Esophagus squamous epithelium (tissue), 5 donors: ENCODE measurements at places on chromosomes 3 and 15.

DNA sequence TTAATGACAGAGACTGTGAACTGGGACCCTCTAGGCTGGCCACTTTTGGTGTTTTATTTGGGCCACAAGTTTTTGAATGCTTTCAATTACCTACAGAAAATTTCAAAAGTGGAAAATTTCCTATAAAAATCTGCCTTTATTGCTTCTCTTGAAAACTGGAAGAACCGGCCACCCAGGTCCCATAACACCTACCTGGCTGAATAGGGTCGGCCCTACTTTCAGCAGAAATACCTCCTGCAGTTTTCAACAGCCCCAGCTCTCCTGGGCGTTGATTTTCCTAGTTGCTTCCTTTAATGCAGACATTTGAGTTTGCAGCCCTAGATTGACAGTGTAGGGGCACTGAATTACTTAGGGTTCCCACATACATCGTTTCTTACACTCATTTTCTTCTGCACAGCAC is 719 bp upstream of the SRPRB start:
- DNase-seq = no peak

DNA sequence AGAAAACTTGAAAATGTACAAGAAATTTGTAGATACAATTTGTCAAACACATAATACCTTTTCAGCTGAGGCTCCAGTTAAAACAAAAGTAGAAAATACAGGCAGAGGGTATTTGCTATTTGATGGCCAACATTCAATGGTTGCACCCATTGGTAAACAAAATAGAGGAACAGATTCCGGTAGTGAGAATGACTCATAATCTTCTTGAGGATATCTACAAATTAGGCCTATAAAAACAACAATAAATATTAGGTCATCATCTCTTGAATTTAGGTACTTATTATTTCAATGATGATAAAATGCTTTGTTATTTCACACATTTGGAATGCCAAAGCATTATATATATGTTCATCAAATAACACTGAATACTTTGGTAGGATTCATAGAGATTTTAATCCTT is 53.4 kb downstream of the DENND4A start:
- no peak for DNase-seq

DNA sequence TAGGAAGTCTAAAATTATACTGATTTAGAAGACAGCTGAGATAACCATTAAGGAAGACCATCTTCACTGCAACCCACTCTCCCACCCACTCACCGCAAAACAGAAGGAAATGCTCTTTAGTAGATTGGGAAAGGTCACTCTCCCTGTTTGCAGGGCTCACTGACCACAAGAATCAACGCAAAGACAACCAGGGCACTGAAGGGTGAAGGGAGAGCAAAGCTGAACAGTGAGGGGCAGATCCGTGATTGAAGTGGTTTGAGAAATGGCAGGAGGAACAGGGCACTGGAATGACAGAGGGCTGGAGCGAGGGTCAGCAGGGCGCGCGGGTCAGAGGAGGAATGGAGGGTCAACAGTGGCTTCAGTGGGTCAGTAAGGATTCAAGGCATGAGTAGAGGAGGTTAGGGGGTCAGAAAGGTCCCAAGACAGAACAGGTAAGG is 520 bp downstream of the MESD start:
- DNase-seq = no peak

- DNase-seq = no peak
These were observed 49.8 kb downstream of the ZDHHC3 start for GRCh38 chr3:44926172-44926571.

GRCh38 chr15:101250873-101251829 is 697 bp downstream of the CHSY1 start:
- no peak for DNase-seq

GRCh38 chr3:196268284-196269163 is 19.0 kb downstream of the PCYT1A start:
- no peak for DNase-seq

GRCh38 chr3:84522893-84523292 is 435.9 kb upstream of the CADM2 start:
- no peak for DNase-seq

DNA sequence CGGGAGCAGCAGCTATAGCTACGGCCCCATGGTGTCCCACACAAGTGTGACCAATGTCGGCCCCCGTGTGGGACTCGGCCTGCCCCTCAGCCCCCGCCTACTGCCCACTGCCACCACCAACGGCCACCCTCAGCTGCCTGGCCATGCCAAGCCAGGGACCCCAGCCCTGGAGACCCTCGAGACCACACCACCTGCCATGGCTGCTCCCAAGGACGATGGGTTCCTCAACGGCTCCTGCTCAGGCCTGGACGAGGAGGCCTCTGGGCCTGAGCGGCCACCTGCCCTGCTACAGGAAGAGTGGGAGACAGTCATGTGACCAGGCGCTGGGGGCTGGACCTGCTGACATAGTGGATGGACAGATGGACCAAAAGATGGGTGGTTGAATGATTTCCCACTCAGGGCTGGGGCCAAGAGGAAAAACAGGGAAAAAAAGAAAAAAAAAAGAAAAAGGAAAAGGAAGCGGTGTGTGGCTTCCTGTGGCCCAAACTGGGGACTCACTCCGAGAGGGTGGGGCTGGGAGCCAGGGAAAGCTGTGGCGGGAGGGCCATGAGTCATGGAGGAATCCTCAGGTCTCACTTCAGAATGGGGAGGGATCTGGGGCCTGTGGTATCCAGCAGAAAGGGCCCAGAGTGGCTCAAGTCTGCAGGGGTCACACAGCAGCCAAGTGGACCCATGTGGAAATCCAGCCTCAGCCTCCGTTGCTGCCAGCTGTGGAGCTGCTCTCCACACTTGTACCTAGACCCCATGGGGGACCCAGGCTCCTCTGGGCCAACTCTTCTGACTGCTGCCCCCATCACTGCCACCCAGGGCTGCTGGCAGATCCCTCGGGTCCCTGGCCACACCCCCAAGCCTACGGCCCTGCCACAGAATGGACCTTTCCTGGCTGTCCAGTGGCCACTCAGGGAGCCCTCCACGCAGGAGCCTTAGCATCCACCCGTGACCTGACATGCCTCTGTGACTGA is 26.1 kb downstream of the PTH1R start:
- DNase-seq = no peak

GRCh38 chr3:128449111-128449638 is 17.5 kb downstream of the DNAJB8 start:
- DNase-seq = no peak

GRCh38 chr3:17032407-17033034 is 147.8 kb downstream of the PLCL2 start:
- DNase-seq = no peak

DNA sequence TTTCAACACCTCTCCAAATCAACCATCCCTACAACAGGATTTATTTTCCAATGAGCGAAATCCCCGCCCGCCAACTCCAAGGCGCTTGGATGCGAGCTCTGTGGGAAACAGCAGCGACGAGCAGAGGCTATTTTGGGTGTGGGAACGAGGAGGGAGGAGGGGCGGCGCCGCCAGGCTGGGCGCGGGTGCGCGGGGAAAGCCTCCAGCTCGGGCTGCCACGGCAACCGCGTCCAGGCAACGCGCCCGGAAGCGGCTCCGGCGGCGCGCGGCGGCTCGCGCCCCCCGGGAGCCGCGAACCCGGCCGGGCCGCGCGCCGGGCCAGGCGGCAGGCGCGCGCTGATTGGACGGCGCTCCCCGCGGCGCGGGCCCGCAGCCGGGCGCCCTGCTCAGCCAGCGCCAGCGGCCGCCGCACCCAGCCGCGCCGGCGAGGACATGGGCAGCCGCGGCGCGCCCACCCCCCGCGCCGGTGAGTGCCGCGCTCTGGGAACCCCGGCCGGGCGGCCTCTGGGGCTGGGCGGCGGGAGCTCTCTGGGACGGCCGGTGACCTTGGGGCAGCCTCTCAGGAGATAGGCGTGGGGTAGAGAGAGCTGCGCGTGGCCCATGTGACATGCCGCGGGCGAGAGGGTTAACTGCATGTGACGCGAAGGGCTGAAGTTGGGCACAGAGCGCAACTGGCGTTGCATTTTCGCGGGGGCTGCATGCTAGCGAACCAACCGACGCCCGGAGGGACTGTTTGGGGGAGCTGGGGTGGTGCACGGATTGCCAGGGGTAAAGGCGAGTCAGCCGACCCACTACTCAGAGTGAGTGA is at the start of gene FAM81A:
Gene FAM81A (plus strand): TSS at position 370 of the 808 bp plus-strand sequence. CDS start 20,441 bp downstream, outside the sequence.
- DNase-seq = no peak

- DNase-seq = no peak
These were observed 37.3 kb upstream of the TEX9 start for GRCh38 chr15:56327721-56328502.

GRCh38 chr3:177574222-177574856 is 377.1 kb upstream of the TBL1XR1 start:
- DNase-seq = no peak

- no peak for DNase-seq
These were observed 19.1 kb upstream of the IGDCC3 start for GRCh38 chr15:65396965-65397317.

GRCh38 chr3:36944012-36944640 is 728 bp downstream of the TRANK1 start:
- no peak for DNase-seq

DNA sequence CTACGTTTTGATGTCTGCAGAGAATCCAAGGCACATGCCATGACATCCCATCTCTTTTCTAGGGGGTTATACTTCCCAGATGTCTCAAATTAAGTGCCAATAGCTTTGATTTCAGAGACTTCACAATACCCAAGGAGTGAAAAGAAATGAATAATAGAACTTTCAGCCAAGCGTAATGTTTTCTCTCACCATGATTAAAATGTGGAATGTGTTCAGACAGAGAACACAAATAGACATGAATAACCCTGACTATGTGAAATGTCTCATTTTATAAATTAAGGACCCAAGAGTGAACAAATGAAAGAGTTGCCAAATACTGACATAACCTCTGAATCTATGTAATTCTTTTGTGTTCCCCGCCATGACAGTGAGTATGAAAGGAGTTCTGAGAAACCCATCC is 123.6 kb upstream of the GAP43 start:
- DNase-seq = no peak

DNA sequence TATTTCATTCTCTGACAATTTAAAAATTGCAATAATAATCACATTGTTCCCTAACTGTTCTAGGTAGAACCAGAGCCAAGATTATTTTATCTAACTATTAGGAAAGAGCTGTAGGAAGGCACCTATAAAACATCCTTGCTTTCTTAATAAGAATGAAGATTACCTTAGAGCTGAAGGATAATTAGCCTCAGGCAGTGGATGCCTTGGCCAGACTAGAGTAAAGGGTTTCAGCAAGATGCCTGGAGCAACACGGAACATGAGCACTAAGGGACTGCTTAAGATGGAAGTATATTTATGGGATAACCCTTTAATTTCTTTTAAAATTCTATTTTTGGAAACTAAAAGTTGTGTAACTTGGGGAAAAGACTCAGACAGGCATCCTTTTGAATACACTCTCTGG is 456.6 kb upstream of the RBMS3 start:
- no peak for DNase-seq

GRCh38 chr15:66657185-66658020 is 44.6 kb upstream of the SMAD6 start:
- no peak for DNase-seq

DNA sequence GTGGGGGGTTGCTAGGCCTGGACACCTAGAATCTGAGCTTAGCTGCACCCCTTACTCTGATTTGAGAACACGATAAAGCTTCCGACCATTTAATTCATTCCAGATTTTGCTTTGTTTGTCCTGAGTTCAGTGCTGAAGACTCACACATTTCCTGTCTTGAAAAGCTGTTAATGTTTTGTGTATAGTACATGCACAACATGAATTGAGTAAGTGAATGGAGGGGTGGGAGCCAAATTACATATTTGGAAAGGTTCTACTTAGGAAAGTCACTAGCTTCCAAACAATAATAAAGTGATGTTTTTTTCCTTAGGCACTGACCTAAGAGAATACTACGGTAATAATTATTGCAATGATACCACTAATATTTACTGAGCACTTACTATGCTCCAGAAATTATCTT is 955.2 kb upstream of the NR2F2 start:
- DNase-seq = no peak

DNA sequence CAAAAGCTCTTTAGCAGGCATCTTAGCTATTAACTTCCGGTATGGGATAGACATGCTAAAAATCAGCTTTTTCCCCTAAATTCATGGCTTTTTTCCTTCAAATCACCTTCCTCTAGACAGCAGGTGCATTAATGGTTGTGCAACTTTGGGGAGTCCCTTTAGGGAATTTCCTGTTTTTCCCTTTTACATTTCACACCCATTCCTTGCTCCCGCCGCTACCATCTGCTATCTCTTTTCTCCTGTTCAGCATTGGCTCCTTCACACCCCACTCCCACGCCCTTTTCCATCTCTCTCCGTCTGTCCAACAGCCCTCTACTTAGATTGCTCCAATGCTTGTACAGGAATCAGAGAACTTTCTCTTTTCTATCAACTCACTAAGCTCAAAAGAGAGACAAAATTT is 43.4 kb downstream of the FEZF2 start:
- DNase-seq = no peak
